H9 (cell line): ENCODE measurements at places on chromosomes 5 and 9.

DNA sequence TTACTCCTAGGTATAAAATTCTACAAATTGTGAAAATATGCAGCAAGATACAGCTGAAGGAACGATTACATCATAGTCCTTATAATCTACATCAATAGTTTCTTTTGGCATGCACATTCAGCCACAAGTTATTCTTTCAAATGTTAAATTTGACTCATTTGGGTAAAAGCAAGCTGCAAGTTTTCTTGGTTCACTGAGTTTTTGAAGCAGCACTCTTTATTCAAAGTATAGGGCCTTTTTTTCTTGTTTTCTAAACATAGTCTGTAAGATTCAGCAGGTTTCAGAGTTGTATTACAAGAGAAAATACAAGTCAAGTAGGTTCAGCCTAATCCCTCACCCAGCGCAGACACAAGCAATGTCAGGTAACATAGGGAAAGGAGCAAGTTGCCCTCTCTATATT, 981.5 kb downstream of the PTPRD start:
- no peak for DNase-seq
- H3K4me1 ChIP-seq, result peaks cover 4% of the 10 kb centered on the region; the same call in 1 of the 2 replicates
- no peaks in the 10 kb centered on the region for H3K27me3 ChIP-seq
- H3K27ac ChIP-seq, result no peak overlapping the region
- H3K36me3 ChIP-seq, result no peaks in the 10 kb centered on the region

GRCh38 chr9:125987420-125987819, 240.2 kb downstream of the PBX3 start:
- no peak overlapping the region for H3K27ac ChIP-seq
- no peaks in the 10 kb centered on the region for H3K4me1 ChIP-seq
- no peaks in the 10 kb centered on the region for H3K36me3 ChIP-seq
- no peaks in the 10 kb centered on the region for H3K27me3 ChIP-seq
- no peak overlapping the region for H3K4me3 ChIP-seq

GRCh38 chr5:146753641-146754040, 124.9 kb downstream of the PPP2R2B start:
- H3K4me1 ChIP-seq, result no peaks in the 10 kb centered on the region; the same call in 1 of the 2 replicates
- no peak overlapping the region for H3K4me3 ChIP-seq

DNA sequence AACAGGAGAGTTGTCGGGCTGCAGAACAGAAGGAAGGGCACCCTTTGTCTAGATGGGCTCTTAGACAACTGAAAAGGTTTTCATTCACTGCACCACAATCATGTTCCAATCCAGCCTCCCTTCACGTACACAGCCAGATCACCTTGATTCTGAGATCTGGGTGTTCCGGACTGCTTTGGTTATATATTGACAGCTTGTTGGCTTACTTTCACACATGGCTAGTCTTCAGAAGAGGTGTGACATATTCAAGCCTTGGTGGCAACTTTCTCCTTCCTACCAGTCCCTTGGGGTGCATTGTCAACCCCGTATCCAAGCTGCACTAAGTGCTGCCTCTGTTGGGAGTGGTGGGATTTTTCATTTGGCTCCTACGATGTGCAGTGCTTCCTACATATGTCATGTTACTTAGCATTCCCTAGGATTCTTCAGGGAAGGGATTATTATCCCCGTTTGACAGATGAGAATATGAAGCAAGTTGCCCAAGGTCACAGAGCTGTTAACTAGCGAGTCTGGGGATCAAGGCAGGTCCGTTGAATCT, 100.6 kb downstream of the LIFR start:
- H3K36me3 ChIP-seq, result no peaks in the 10 kb centered on the region
- no peak overlapping the region for H3K27ac ChIP-seq
- H3K4me3 ChIP-seq, result no peak overlapping the region
- DNase-seq, result no peak
- H3K27me3 ChIP-seq, result no peaks in the 10 kb centered on the region
- no peaks in the 10 kb centered on the region for H3K4me1 ChIP-seq

- no peaks in the 10 kb centered on the region; the same call in 1 of the 2 replicates for H3K27me3 ChIP-seq
- no peaks in the 10 kb centered on the region for H3K36me3 ChIP-seq
- no peak overlapping the region for H3K4me3 ChIP-seq
- H3K27ac ChIP-seq, result no peak overlapping the region
Observed at GRCh38 chr9:135705376-135705775, 3.4 kb downstream of the KCNT1 start.

DNA sequence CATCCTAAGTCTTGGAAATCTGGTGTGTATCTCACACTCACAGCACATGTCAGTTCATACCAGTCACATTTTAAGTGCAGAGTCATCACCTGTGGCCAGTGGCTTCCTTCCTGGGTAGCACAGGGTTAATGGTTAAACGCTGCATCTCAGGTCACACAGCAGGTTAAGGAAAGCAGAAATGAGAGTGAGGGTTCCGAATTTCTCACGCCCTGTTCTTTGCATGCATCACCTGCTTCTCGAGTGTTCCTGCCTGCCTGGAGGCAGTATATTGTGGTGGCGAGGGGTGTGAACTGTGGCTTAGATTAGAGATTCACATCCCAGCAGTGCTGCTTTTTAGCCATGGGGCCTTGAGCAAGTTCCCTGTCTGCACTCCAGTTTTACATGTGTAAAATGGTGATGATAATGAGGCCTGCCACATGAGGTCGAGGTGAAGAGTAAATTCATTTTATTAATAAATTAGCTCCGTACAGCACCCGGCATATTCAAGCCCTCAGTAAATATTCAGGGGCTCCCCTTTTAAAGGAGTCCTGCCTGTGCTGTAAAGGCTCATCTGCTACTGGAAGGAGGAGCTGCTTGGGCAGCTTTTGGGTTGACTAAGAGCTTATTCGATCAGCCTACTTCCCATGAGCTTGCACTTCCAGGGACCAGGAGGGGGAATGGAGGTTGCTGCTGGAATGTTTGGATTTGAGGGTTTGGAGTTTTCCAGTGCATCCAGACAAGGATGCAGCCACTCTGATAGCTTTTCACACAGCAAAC, 61.1 kb upstream of the SAP30L start:
- H3K4me3 ChIP-seq, result no peak overlapping the region
- H3K4me1 ChIP-seq, result no peaks in the 10 kb centered on the region; the same call in 1 of the 2 replicates
- H3K27me3 ChIP-seq, result no peaks in the 10 kb centered on the region

DNA sequence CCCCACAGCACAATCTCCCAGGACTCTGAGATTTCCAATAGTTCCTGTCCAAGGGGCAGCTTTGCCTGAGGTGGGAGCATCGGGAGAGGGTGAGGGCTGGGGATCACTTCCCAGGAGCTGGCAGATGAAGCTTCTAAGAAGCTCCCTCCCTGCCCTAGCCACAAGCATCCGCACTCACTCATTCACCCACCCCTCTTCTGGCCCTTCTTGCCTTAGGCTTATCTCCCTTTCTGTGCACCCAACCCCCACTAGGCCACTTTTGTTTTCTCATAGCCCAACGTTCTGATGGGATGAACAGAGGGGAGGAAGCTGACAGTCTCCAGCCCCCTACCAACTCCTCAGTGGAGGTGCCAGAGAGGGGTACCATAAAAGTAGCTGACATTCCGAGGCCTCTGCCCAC, 3.7 kb upstream of the PCDH1 start:
- peak; percentile 51 for DNase-seq
- peaks cover 20% of the 10 kb centered on the region; the same call in 1 of the 2 replicates for H3K4me1 ChIP-seq
- peaks cover 6% of the 10 kb centered on the region for H3K36me3 ChIP-seq

DNA sequence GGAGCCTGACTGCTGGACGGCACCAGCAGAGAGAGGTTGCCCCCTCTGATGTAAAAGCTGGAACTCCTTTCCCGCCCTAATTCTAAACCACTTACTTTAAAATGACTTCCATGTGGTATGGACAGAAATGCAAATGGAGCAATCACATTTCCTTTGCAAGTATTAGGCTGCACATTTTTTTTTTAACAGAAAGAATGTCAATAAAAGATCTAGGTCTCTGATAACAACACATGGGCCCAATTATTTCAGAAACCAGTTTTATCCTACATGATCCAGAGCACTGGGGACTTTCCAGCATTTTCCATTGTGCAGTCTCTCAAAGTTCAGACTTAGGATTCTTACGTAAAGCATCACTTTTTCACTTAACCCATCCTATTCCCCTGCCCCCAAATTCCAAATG, 203.7 kb downstream of the NXNL2 start:
- DNase-seq, result no peak
- no peaks in the 10 kb centered on the region for H3K27me3 ChIP-seq
- peaks cover 2% of the 10 kb centered on the region; the same call in 1 of the 2 replicates for H3K4me1 ChIP-seq
- no peak overlapping the region for H3K27ac ChIP-seq

GRCh38 chr5:95035891-95036685, 248.8 kb downstream of the MCTP1 start:
- H3K4me1 ChIP-seq, result no peaks in the 10 kb centered on the region
- DNase-seq, result no peak
- no peak overlapping the region for H3K27ac ChIP-seq
- no peaks in the 10 kb centered on the region for H3K27me3 ChIP-seq

GRCh38 chr9:93164085-93164484, 19.9 kb upstream of the WNK2 start:
- H3K27me3 ChIP-seq, result no peaks in the 10 kb centered on the region
- H3K27ac ChIP-seq, result no peak overlapping the region
- H3K36me3 ChIP-seq, result no peaks in the 10 kb centered on the region

- no peak for DNase-seq
- H3K4me3 ChIP-seq, result no peak overlapping the region
- H3K36me3 ChIP-seq, result no peaks in the 10 kb centered on the region
- H3K27me3 ChIP-seq, result no peaks in the 10 kb centered on the region
- H3K27ac ChIP-seq, result no peak overlapping the region
Observed at GRCh38 chr5:3325201-3325971, 270.2 kb upstream of the IRX1 start.

GRCh38 chr5:73170522-73170921, 2.5 kb upstream of the TMEM174 start:
- DNase-seq, result peak; percentile 73
- H3K27me3 ChIP-seq, result no peaks in the 10 kb centered on the region
- H3K4me3 ChIP-seq, result no peak overlapping the region
- no peak overlapping the region for H3K27ac ChIP-seq
- H3K4me1 ChIP-seq, result 0 out of 2 replicates have a peak, but pooled peaks cover 3% of the 10 kb centered on the region

DNA sequence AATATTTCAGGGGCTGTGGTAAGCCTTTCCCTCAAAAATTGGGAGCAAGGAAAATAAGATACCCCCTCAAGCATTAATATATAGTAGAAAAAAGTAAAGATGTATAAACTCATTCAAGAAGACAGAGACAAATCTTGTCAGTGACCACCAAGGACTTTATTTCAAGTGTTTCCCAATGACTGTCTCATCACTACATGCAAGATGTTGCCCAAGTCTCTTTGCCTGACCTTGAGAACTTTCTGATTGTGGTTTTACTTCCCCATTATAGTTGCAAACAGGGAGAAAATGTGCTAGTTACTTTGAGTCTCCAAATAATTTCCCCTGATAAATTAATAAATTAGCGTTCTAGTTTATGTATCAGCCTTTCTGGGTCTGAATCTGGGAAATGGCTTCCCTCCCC, 4.0 kb upstream of the SLC46A2 start:
- no peaks in the 10 kb centered on the region for H3K36me3 ChIP-seq
- no peak for DNase-seq
- no peak overlapping the region for H3K27ac ChIP-seq
- no peaks in the 10 kb centered on the region for H3K4me1 ChIP-seq
- H3K4me3 ChIP-seq, result no peak overlapping the region
- H3K27me3 ChIP-seq, result peaks cover 9% of the 10 kb centered on the region; the same call in 1 of the 2 replicates

DNA sequence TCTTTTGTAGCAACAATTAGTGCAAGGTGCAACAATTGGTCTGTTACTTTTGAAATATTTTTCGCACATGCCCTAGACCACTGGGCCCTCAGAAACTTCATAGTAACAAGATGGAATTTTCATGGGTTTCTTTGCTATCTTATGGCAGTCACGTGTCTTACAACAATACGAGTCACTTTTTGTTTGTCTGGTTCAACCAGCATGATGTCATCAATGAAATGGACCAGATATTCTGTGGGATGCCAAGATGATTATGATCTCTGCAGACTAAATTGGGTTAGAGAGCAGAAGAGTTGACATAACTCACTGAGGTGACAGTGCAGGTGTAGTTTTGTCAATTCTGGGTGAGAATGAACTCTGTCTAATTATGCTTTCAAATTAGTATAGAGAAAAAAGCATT, 239.6 kb upstream of the RIOK2 start:
- no peaks in the 10 kb centered on the region for H3K27me3 ChIP-seq
- no peak overlapping the region for H3K4me3 ChIP-seq
- no peaks in the 10 kb centered on the region for H3K36me3 ChIP-seq
- H3K4me1 ChIP-seq, result no peaks in the 10 kb centered on the region
- H3K27ac ChIP-seq, result no peak overlapping the region

GRCh38 chr5:96294884-96295202, 138.2 kb downstream of the PCSK1 start:
- no peaks in the 10 kb centered on the region for H3K27me3 ChIP-seq
- no peaks in the 10 kb centered on the region; the same call in 1 of the 2 replicates for H3K4me1 ChIP-seq
- DNase-seq, result no peak

DNA sequence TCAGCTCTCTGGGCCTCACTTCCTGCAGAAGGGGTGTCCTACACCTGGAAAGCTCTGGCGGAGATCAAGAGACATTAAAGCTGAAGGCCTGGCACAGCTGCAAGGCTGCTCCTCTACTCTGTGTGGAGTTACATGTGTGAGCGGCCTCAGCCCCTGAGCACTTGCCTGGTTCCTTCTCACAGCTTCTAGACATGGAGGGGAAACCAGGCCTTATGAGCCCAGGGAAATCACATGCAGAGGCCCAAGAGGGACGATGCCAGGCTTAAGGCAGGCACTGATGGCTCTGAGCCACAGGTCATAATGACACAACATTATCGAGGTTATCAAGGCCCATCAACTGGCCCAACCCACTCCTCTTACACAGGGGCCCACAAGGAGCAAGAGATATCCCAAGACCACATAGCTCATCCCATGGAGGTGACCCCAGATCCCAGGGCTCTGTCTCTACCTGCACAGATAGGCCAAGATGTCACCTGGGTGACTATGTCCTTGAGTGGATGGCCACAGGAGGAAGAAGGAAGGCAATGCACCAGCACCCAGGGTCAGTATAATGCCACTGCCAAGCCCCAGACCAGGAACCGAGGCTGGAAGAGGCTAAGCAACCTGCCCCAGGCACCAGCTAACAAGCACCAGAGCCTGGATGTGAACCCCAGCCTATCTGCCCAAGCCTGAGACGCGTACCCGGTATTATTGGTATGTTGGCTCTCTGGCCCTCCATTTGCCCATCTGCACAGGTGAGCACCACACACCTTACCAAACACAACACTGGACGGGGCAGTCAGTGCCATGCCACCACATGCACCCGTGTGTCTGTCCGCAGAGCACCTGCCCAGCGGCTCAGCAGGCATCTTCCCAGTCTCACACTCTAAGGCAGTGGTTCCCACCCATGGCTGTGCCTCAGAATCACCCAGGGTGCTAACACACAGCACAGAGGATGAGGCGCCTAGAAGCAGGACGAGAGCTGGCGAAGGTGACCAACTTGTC, 143.3 kb downstream of the GABBR2 start:
- no peak overlapping the region for H3K4me3 ChIP-seq
- H3K27me3 ChIP-seq, result no peaks in the 10 kb centered on the region
- no peaks in the 10 kb centered on the region for H3K36me3 ChIP-seq

- no peak overlapping the region for H3K4me3 ChIP-seq
- H3K4me1 ChIP-seq, result 0 out of 2 replicates have a peak, but pooled peaks cover 6% of the 10 kb centered on the region
- no peak for DNase-seq
- H3K36me3 ChIP-seq, result no peaks in the 10 kb centered on the region
- no peak overlapping the region for H3K27ac ChIP-seq
Observed at GRCh38 chr5:149809931-149810691, 80.0 kb downstream of the PPARGC1B start.

GRCh38 chr9:122011818-122012498, 81.2 kb downstream of the TTLL11 start:
- H3K4me1 ChIP-seq, result peaks cover 4% of the 10 kb centered on the region
- DNase-seq, result no peak
- H3K27me3 ChIP-seq, result no peaks in the 10 kb centered on the region

- H3K27me3 ChIP-seq, result no peaks in the 10 kb centered on the region
- H3K4me1 ChIP-seq, result no peaks in the 10 kb centered on the region
- no peaks in the 10 kb centered on the region for H3K36me3 ChIP-seq
- no peak for DNase-seq
Observed at GRCh38 chr5:54081415-54081814, 229.0 kb downstream of the ARL15 start.

- no peak overlapping the region for H3K27ac ChIP-seq
- DNase-seq, result no peak
- H3K36me3 ChIP-seq, result peaks cover 23% of the 10 kb centered on the region
- H3K4me3 ChIP-seq, result no peak overlapping the region
- no peaks in the 10 kb centered on the region for H3K4me1 ChIP-seq
Observed at GRCh38 chr5:95007921-95008597, 276.8 kb downstream of the MCTP1 start.
